ENCODE measurements at places on chromosomes 16 and 17. TPM values are rescaled to one million over a fixed set of nuclear protein-coding genes. Genes with fewer than 3 reads are reported as not detected.

DNA sequence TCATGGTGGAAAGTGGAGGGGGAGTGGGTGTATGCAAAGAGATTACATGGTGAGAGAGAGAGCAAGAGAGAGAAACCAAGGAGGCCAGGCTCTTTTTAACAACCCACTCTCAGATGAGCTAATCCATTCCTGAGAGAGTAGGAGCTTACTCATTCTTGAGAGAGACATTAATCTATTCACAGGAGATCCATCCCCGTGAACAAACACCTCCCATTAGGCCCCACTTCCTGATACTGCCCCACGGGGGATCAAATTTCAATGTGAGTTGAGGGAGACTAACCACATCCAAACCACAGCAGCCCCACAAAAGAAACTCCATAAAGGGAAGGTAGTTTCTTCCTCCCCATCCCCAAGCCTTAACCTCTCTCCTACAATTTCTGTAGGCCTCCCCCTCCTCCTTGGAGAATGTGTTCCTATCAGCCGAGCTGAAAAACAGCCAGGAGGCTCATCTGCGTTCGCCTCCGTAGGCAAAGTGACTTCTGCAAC lies 450.0 kb downstream of the NPIPA7 start:
- peaks cover 16% of the 10 kb centered on the region for H3K4me1 ChIP-seq
- peaks cover 6% of the 10 kb centered on the region for H3K36me3 ChIP-seq
- H3K27ac ChIP-seq = peak overlapping the region; percentile 5
- no peak overlapping the region for H3K4me3 ChIP-seq
- peaks cover 7% of the 10 kb centered on the region for H3K27me3 ChIP-seq
- DNase-seq = no peak

GRCh38 chr16:71762186-71762585 lies 37.7 kb upstream of the PHLPP2 start:
- H3K4me1 ChIP-seq = no peaks in the 10 kb centered on the region
- no peak overlapping the region for H3K4me3 ChIP-seq
- peaks cover 39% of the 10 kb centered on the region for H3K36me3 ChIP-seq
- H3K27ac ChIP-seq = no peak overlapping the region
- DNase-seq = no peak
- no peaks in the 10 kb centered on the region for H3K27me3 ChIP-seq

- no peak overlapping the region for H3K4me3 ChIP-seq
- no peaks in the 10 kb centered on the region for H3K27me3 ChIP-seq
These were observed 215.3 kb upstream of the SOX9 start for GRCh38 chr17:71905376-71906031.

DNA sequence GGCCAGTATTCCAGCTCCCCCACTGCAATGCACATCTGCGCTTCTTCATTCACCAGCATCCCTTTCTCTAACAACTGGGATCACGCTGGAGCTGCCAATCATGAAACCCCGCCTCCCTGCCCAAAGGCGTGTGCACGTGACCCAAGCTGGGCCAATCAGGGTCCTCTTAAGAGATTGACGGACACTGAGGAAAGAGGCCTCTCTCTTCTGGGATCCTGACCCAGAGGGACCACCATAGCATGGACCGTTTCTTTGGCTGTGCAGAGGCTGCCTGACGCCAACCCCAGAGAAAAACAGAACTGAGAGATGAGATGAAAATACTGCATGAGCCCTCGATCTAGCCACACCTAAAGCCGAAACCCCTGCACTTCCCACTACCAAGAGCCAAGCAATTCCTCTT lies 32.0 kb downstream of the COTL1 start:
- peak overlapping the region; percentile 84 for H3K27ac ChIP-seq
- no peaks in the 10 kb centered on the region for H3K27me3 ChIP-seq
- H3K4me1 ChIP-seq = peaks cover 15% of the 10 kb centered on the region
- no peak overlapping the region for H3K4me3 ChIP-seq

DNA sequence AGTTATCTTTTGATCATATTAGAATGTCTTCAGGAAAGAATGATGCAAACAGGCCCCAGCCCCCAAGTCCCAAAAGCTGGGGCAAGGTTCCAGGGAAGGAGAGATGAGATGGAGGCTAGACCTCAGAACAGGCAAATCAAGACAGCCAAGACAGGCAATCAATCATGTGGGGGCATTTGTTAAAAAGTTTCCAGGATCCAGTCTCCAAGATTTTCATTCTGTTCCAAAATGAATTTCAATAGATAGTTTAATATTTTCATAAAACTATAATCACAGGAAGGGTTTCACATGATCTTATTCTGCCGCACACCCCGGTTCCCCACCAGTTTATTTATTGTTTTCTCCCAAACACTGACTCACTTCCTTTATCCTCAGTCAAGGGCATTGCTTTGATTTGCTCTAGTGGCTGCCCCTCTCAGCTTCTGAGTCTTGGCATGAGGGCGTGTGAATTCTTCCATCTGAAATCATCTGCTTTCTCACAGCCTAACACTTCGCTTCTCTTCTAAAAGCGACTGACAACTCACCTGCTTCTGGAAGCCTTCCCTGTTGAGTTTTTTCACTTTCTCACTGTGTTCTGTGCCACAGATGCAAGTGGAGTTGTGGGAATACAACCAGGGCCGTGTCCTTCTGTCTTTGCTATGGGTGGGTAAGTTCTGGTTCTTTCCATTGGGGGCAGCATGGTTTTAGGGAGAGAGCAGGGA lies 12.2 kb upstream of the TERF2 start:
- no peaks in the 10 kb centered on the region for H3K36me3 ChIP-seq
- DNase-seq = peak; percentile 53
- 0 out of 2 replicates have a peak, but pooled peaks cover 3% of the 10 kb centered on the region for H3K27me3 ChIP-seq

GRCh38 chr17:58618336-58618735 lies 73.5 kb downstream of the TEX14 start:
- H3K27me3 ChIP-seq = no peaks in the 10 kb centered on the region
- no peak overlapping the region for H3K4me3 ChIP-seq
- H3K36me3 ChIP-seq = no peaks in the 10 kb centered on the region
- H3K27ac ChIP-seq = no peak overlapping the region
- H3K4me1 ChIP-seq = peaks cover 9% of the 10 kb centered on the region

DNA sequence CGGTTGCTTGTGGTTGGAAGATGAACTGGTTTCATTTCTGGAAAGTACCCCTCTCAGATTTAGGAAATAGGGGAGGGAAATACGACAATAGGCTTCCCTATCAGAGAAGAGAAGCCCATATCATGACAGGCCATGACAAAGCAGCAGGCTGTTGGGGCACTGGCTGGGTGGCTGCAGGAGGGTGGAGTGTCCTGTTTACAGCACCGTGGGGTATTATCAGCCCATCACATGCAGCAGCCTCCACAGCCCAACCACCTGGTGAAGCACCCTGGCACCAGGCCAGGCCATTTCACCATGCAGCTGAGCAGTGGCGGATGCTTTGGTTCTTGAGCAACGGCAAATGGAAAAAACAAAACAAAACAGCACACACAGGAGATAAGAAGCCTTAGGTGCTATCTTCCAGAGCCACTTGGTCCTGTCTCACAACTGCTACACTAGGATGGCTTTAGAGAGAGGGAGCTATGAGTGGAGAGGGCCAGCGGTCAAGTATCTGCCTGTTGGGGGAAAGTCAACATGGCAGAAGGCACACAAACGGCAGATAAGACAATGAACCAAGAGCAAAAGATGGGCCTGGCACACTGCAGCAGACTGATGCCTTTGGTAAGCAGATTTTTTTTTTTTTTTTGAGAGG lies 24.2 kb downstream of the FAM117A start:
- peak overlapping the region; percentile 4 for H3K27ac ChIP-seq
- DNase-seq = no peak
- peaks cover 5% of the 10 kb centered on the region for H3K36me3 ChIP-seq

- DNase-seq = no peak
- no peaks in the 10 kb centered on the region for H3K36me3 ChIP-seq
- H3K4me1 ChIP-seq = no peaks in the 10 kb centered on the region
- no peak overlapping the region for H3K4me3 ChIP-seq
- H3K27ac ChIP-seq = no peak overlapping the region
- H3K27me3 ChIP-seq = no peaks in the 10 kb centered on the region
These were observed 142.7 kb upstream of the GNAO1 start for GRCh38 chr16:56048425-56049105.

DNA sequence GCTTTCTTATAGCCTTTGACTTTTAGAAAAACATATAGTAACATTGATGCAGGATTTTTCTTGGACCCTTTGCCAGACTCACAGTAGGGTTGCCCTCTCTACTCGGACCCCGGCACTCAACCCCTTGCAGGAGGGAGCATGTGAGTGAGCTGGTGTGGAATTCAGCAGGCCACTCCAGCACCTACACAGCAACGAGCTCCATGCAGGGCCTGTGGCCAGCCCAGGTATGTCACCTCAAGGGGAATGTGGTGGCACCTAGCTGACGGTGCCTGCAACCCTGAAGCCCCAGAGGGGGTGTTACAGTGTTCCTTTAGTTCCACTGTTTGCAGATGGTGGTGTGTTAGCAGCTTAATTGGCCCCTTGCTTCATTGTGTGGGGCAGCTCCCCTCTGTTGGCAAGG lies 414.9 kb downstream of the KCNJ2 start:
- H3K36me3 ChIP-seq = peaks cover 6% of the 10 kb centered on the region
- no peak overlapping the region for H3K4me3 ChIP-seq

GRCh38 chr17:58270476-58271215 lies 10.1 kb downstream of the MPO start:
- H3K4me3 ChIP-seq = no peak overlapping the region
- H3K4me1 ChIP-seq = no peaks in the 10 kb centered on the region
- no peak overlapping the region for H3K27ac ChIP-seq
- no peaks in the 10 kb centered on the region for H3K36me3 ChIP-seq
- H3K27me3 ChIP-seq = peaks cover 7% of the 10 kb centered on the region
- DNase-seq = peak; percentile 45

DNA sequence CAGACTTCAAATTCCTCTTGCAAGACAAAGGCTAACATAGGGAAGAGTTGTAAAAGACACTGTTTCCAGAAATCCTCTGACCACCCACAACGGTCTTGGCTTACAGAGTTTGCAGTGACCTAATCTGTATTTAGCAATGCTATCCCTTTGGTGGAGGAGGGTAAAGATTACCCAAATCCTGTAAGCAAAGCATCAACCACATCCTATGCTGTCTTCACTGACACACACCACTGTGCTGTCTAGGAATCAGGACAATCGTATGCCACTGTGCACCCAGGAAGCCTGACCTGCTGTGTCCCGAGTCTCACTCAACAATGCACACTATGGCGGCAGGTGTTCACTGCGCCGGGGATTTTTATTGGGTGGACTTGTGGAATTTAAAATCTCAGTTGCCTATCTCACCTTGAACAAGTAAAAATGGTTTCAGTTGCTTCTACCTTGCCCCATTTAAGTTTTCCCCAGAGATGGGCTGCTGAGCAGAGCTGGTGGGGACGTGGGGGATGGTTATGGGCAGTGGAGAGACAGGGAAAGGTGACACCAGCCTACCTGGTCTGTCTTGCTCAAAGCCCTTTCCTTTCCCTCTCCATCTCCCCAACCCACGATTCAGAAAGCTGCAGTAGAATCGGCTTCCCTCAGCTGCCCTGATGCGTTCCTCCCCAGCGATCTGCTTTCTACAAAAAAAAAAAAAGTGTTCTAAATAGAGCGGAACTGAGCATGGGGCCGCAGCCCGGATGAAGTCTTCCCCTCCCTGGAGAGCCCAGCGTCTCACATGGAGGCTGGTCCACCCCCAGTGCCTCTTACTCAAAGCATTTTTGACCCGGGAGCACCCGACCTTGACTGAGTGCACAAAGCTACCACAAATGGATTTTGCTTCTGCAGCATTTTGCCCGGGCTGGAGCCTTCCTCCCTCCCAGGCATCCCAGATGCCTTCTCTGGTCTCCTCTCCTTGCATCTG lies 271.5 kb downstream of the SOX9 start:
- H3K27ac ChIP-seq = no peak overlapping the region
- H3K4me3 ChIP-seq = no peak overlapping the region
- H3K36me3 ChIP-seq = no peaks in the 10 kb centered on the region
- peaks cover 15% of the 10 kb centered on the region for H3K27me3 ChIP-seq

GRCh38 chr17:70158591-70158990 lies 10.7 kb upstream of the KCNJ2 start:
- no peak overlapping the region for H3K4me3 ChIP-seq
- H3K4me1 ChIP-seq = no peaks in the 10 kb centered on the region
- no peak for DNase-seq
- H3K27ac ChIP-seq = no peak overlapping the region

DNA sequence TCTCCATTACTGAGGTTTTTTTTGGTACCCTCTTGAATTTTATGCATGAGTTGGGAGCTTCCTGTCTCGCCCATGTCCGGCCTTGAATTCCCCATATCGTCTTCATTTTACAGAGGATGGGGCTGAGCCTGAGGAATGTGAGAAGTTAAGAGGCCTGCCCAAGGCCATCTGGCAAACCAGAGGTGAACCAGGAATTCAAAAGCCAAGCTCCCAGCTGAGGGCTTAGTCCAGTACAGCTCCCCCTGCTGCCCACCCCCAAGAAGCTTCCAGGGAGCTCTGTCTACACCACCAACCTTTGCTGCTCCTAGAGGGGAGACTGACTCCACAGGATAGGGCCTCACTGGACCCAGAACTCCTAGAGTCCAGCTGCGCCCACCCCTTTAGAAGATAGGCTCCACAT lies 20.7 kb upstream of the C16orf78 start:
- peaks cover 29% of the 10 kb centered on the region for H3K4me1 ChIP-seq
- peak; percentile 68 for DNase-seq
- H3K27me3 ChIP-seq = peaks cover 2% of the 10 kb centered on the region
- H3K27ac ChIP-seq = no peak overlapping the region
- no peak overlapping the region for H3K4me3 ChIP-seq
- H3K36me3 ChIP-seq = no peaks in the 10 kb centered on the region

GRCh38 chr17:46002311-46002972 lies 3.4 kb downstream of the STH start:
- no peak overlapping the region for H3K4me3 ChIP-seq
- no peaks in the 10 kb centered on the region for H3K27me3 ChIP-seq
- H3K27ac ChIP-seq = no peak overlapping the region
- no peaks in the 10 kb centered on the region for H3K4me1 ChIP-seq
- peak; percentile 82 for DNase-seq

- H3K27ac ChIP-seq = peak overlapping the region; percentile 57
- peaks cover 4% of the 10 kb centered on the region for H3K4me1 ChIP-seq
- peaks cover 3% of the 10 kb centered on the region for H3K36me3 ChIP-seq
- no peaks in the 10 kb centered on the region for H3K27me3 ChIP-seq
These were observed 48.5 kb downstream of the NOS2 start for GRCh38 chr17:27751622-27752490.

- no peak overlapping the region for H3K4me3 ChIP-seq
- no peaks in the 10 kb centered on the region for H3K36me3 ChIP-seq
- no peak for DNase-seq
These were observed 5.9 kb downstream of the NLRC5 start for GRCh38 chr16:56995136-56995805.

DNA sequence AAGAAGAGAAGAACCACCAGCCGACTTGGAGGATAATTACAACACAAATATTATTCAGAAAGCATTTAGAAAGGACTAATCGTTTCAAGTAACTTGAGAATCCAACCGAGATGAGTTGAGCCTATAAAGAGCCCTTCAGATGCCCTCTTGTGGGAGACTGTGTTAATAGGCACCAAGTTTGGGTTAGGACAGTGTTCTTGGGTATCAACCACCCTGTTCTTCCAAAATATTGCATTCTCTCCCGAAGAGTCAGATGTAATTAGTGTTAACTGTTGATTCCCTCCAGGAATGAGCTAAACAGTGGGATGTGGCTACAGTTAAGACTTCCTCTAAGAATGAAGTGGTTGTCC lies 87.8 kb upstream of the NOL11 start:
- H3K4me3 ChIP-seq = no peak overlapping the region
- H3K36me3 ChIP-seq = peaks cover 13% of the 10 kb centered on the region
- H3K4me1 ChIP-seq = peaks cover 9% of the 10 kb centered on the region
- no peak for DNase-seq

GRCh38 chr16:31052114-31052513 lies 18.8 kb downstream of the STX4 start:
- no peak overlapping the region for H3K27ac ChIP-seq
- peaks cover 15% of the 10 kb centered on the region for H3K4me1 ChIP-seq
- H3K36me3 ChIP-seq = no peaks in the 10 kb centered on the region

Gene PHB1
- total RNA-seq = 375 TPM

Gene NHLRC4
- 0.87 TPM for total RNA-seq

Gene HOXB6
- total RNA-seq = 0.11 TPM

Gene WFIKKN1
- total RNA-seq = 17.3 TPM

Gene HCRT
- not detected for total RNA-seq

Gene CDRT15L2
- not detected for total RNA-seq
